Amniotic epithelial cell (primary cell): ENCODE measurements at places on chromosomes 16 and 17.

GRCh38 chr16:65572156-65572555 lies 450.3 kb upstream of the CDH11 start:
- peak; percentile 81 for DNase-seq

DNA sequence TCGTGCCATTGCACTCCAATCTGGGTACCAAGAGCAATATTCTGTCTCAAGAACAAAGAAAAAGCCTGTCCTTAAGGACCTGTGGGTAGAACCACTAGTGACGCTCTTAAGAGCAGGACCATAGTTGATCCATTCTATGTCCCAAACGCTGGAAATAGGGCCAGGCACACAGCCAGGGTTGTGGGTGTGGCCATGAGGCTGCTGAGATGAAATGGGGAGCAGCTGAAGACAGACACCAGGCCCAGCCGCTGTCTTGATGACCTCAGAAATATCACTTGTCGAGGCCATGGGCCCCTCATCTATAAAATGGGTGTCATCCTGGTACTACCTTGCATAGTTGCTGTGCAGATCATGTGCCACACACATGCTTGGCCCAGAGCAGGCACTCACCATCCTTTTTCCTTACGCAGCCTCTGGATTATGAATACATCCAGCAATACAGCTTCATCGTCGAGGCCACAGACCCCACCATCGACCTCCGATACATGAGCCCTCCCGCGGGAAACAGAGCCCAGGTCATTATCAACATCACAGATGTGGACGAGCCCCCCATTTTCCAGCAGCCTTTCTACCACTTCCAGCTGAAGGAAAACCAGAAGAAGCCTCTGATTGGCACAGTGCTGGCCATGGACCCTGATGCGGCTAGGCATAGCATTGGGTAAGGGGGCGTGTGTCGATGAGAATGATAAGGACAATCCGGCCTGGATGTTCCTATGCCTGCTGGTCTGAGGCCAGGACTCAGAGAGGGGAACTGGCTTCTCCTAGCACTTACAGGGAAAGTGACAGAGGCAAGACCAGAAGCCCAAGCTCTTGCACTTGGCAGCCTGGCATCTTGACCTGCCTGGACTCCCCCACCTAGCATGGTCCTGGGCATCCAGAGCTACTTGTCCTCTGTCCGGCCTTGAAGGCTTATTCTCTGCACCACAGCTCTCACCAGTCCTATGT lies 25.5 kb downstream of the CDH5 start:
- DNase-seq: no peak

DNA sequence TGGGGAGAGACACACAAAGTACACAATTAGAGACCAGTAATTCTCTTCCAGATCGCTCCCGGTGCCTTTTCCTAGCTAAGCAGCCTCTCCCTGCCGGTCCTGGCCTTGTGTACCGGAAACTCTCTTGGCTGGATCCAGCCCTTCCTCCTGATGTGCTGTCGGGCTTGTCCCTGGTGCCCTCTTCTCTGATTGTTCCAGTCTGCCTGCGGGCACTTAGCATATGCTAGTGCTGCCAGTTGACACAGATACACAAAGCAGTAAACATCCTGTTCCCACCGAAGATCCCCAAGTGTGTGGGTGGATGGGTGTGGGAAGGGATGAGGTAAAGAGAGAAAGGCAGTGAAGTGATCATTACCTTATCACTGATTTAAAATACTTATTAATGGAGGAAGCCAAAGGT lies 9.7 kb downstream of the HS3ST3B1 start:
- DNase-seq: no peak

DNA sequence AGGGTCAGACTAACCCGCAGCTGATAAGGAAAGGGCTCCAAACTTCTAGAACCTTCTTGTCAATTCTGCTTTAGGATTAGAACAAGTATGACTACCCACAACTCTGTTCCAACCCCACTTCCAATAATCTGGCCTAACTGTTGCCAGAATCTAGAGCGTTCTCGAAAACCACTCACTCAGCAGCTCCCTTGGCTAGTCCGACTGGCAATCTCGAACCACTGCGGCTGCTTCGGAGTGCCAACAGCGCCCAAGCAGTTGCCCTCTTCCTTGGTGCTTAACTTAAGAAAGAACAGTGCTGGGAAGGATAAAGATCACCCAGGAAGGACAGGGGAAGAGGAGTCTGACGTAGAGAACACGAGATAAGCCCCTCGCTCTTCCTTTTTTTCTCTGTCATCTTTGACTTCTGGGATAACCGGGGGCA lies 818 bp downstream of the DNAJC7 start:
- DNase-seq: peak; percentile 37

DNA sequence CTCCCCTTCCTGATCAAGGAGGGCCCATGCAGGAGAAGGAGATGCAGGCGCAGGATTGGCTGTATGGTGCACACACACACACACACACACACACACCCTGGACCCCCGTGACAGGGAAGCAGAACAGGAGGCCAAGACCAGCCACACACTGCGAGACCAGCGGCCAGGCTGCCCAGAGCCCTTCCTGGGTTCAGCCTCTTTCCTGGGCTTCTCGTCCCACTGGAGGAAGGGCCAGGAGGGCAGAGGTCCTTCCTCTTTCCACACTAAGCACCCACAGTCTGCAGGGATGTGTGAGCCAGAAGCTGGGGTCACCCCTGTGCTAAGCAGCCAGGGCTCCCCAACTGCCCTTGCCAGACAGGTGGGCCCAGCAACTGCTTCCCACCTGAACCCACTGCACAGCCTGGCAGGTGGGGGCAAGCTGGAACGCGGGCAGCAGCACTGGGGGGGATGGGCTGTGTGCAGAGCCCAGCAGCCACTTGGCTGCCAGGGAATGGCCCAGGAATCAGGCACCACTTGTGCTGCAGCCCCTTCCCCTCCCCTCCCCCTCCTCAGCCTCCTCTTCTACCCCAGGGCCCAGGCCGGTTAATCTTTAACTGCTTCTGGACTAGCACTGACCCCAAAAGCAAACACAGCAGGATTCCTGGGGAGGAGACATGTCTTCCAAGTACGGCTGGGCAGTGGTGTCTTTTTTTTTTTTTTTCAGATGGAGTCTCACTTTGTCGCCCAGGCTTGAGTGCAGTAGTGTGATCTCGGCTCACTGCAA lies 44.6 kb upstream of the SLC38A10 start:
- no peak for DNase-seq

- peak; percentile 8 for DNase-seq
Observed at GRCh38 chr16:22070361-22071330, 21.7 kb upstream of the VWA3A start.

DNA sequence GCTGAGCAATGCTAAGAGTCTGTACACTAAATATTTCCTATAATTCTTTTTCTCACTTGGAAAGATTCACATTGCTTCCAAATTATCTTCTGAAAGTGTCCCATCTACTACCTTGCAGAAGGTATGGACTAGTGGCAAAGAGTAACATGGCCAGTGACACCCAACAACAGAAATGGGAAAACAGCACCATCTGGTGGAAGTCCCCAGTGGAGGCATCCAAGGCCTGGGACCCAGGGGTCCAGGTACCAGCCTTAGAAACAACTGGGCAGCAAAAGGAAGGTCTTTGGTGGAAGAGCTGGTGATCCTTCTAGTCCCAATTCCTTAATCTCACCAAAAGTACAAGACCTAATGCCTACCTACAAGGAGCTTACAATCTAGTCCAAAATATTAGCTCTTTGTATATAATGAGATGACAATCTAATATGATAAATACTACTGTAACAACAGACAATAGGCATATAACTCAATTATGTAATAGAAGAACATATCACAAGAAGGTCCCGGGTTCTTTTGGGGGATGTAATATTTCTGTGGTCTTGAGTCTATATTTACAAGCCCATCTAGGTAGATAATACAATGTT lies 55.3 kb downstream of the SKAP1 start:
- DNase-seq: no peak

DNA sequence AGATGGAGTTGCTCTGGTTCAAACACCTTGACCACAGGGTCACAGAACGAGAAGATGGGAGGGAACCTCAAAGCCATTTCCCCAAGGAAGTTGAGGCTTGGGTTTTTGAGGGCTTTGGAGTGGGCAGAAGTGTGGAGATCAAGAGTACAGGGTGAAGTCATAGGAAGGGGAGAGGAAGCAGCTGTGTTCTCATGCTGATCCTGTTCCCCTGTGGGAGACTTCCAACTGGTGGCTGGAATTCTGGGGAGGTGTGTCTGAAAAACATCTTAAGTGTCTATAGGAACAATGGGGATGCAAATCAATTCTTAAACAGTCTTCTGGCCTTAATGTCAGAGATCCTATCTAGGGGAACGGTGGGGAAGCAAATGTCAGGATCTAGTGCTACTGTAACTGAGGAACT lies 38.8 kb upstream of the HSBP1 start:
- no peak for DNase-seq

DNA sequence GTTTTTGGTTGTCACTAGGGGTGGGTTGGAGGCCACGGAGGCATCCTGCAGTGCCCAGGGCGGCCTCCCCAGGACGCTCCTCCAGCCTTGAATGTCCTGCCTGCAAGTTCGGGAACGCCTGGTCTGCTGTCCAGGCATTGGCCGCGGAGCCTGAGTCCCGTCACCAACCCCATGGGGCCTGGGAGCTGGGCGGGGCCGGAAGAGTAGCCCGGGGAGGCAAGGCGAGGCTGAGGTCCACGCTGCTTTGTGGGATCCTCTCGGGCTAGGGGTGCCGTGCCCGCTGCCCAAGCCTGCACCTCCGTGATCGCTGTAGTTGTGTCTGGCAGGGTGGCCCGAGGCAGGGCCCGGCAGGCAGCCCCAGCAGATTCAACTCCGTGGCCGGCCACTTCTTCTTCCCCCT lies 12.8 kb downstream of the TELO2 start:
- DNase-seq: no peak
